ENCODE measurements at places on chromosomes 3 and 15.
A peak's percentile ranks its signal among the peaks of the same experiment; 100 is the strongest.

GRCh38 chr15:77626002-77626401 lies 6.7 kb downstream of the LINGO1 start:
- DNase-seq: no peak

- DNase-seq: no peak
Measured at GRCh38 chr15:101055411-101055810, 136.3 kb downstream of the LRRK1 start.

GRCh38 chr3:147449669-147450068 lies 40.5 kb downstream of the ZIC1 start:
- no peak for DNase-seq

DNA sequence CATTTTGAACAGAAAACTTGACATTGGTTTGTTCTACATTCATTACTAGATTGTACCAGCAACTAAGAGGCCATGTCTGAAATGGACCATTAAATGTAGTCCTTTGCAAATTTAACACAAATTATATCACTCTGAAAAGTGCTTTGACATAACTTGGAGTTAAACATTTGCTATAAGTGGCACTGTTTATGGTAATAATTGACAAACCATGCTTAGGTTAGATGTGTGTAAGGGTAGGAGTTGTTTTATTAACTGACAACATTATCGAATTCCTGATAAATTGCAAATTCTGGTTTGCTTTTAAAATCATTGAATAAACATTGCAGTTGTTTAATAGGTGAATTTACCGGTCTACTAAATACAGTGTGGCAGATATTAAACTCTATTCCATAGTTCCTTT lies 6.1 kb upstream of the TMEM207 start:
- DNase-seq: no peak

GRCh38 chr15:99180086-99180963 lies 69.1 kb downstream of the TTC23 start:
- DNase-seq: no peak

- peak; percentile 84 for DNase-seq
Measured at GRCh38 chr15:67914537-67915460, 75.0 kb upstream of the RNU6-1 start.

GRCh38 chr3:189249987-189250386 lies 78.2 kb downstream of the TPRG1 start:
- no peak for DNase-seq

DNA sequence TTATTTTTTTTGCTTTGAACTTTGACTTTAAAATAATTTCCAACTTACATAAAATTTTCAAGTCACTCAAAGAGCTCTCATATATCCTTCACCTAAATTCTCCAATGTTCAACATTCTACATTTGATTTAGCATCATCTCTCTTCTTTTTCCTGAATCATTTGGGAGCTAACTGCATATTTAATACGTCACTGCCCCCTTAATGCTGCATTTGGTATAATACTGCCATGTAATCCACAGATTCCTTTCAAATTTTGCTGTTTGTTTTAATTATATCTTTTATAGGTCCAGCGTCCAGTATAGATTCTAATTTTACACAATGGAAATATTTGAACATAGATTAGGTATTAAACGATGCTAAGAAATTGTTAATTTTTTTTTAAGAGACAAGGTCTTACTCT lies 2.3 kb upstream of the EIF2AK4 start:
- no peak for DNase-seq

DNA sequence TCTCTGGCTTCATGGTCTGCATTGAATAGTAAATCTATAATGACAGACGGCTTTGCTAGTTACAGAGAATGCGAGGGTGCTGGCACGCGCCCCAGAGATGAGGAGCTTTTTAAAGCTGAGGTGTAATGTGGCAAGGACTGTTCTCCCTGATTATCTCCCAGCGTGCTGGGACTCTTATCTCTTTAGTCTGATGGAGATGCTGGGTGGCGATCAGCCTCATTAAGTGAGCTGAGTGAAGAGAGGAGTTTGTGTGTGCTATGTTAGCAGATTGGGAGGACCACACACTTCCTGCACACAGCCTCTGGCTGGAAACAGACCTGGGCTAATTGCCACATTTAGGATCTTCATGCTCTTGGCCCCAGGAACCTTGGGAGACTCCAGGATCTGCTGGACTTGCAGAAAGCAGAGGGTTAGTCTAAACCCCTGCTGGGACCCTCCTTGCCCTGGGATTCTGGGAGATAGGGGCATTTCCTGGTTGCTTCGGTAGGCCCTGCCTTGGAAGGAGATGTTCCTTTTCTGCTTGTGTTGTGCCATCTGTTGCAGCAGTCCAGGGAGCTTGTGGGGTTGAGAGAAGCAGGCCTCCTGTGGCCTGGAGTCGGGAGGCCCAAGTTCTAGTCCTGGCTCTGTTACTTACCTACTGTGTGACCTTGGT lies 15.0 kb downstream of the PDIA5 start:
- no peak for DNase-seq

- no peak for DNase-seq
Measured at GRCh38 chr15:34754674-34755418, at the start of gene GJD2. TSS of gene GJD2 (minus strand) at chr15:34754998. CDS start at chr15:34754488, 510 bp downstream.

- DNase-seq: peak; percentile 59
Measured at GRCh38 chr3:170414202-170414663, 4.4 kb upstream of the CLDN11 start.

DNA sequence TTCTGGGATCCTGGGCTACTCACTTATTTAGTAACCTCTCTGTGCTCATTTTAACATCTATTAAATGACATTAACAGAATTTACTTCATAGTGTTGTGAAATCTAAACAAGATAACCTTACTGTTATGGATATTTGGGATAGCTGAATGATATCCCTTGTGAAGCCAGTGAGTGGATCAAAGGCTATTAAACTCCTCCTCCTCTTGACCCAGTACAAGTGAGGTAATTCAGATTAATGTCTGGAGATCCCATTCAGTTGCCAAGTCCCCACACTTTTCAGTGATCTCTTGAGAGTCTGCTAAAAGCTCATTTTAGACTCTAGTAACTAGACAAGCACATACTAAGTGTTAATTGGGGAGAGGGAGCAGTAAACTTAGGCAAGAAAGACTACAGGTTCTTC lies 2.5 kb upstream of the ANKRD28 start:
- no peak for DNase-seq

DNA sequence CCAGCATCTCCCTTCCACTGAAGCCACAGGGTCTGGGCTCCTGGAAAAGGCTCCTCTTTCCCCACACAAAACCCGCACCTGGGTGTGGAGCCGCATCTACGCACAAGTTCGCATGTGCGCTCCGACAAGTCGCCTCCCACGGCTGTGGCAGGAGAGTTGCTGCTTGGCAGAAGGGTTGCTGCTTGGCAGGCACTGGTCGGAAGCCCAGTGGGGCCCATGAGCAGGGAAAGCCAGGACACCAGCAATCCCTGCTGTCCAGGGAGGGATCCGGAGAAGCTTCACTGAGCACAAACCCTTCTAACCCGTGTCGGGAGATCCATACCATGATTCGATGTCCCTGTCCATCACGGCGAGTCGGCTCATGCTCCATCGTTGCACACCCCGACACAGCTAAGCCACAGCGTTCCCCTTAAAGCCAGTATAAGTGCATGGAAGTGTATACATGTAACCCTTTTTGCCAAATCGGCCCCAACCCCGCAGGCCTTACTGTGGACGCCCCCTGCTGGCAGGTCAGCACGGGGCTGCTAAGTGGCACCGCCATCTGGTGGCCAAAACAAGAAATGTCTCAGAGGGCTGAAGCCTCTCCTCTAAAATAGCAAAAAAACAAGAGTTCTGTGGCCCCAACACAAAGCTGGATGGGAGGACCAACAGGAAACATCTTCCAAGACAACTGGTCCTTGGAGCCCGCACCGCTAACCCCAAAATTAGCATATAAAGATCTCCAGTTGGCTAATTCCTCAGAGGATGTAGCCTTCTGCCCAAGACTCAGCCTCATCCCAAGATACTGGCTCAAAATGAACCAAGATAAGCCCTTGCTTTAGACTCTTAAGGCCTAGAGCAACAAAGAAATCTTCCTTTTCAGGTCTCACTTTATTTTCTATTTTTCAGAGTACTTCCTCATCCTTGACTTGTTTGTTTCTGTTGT lies 8.3 kb downstream of the ANKRD63 start:
- peak; percentile 76 for DNase-seq

DNA sequence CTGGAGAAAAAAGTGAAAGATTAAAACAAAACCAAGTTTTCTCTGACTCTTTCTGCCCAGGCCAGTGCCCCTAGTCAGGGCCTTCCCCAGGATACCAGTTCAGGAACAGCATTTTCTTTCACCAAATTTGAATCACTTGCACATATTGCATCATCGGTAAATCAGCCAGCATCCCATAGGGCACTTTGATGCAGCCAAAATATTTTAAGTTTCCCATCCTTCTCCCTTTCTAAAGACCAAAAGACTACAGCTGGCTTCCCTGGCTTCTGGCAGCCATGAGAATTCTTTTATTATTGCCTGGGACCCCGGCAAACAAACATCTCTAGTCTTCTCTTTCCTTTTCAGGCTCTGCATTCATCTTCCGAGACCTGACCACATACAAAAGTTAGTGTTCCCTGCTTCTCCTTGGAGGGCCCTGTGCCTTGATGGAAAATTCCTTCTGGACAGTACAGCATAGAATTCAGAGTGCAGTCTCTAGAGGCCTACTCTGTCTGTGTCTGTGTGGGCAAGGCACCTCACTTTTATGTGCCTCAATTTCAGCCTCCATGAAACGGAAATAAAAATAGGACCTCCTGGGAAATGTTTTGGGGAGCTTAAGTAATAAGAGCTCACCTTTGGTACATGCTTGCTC lies 348.0 kb downstream of the VPS13C start:
- DNase-seq: no peak

DNA sequence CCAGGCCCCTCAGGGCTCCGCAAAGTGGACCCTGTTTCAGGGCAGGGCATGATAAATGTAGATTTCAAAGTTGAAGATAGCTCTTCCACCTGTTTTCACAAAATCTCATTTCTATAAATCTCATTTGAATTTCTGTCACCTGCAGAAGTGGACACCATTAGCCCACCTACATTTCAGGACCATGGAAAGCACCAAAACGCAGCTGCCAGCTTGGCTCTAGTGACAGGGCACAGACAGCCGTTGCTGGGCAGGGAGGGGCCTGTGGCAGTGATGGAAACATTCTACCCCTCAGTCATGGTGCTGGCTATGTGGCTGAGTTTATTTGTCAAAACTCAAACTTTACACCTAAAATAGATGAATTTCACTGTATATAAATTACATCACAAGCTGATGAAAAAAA lies 40.4 kb downstream of the PRR23E start:
- DNase-seq: peak; percentile 37

DNA sequence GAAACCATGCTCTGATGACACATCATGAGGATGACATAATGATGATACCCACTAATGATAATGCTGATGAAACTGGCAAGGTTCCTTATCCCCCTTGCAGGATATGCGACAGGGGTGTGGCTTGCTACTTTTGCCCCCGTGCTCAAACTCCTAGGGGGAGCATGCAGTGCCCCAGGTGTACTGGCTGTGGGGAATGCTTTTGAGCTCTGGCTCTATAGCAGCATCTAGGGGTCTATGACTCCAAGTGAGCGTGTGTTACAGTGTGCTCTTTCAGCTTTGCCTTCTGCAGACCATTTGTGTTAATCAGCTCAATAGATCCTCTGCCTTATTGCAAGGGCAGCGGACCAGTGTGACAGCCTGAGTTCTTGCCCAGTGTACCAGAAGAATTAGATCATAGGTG lies 1239.5 kb downstream of the SI start:
- no peak for DNase-seq

DNA sequence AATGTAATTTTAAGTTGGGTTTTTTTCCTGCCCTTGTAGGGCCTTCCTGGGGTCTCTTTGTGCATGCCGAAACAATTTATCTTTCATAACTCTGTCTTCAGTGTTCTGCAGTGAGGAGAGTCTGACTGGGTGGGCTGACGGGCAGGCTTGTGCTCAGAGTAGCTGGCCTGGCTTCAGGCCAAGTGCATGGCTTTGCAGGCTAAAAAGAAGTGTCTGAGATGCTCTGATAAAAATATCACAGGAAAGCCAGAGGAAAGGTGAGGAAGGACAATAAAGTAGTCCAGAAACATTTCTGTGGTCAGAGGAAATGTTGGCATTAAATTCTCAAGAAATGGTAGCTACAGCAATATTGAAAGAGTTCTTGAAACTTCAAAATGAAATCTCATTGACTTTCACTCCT lies 25.5 kb downstream of the ST3GAL6 start:
- no peak for DNase-seq

- DNase-seq: peak; percentile 40
Measured at GRCh38 chr15:93312891-93313486, 224.0 kb upstream of the RGMA start.

GRCh38 chr3:45987368-45988291 lies 8.0 kb downstream of the FYCO1 start:
- DNase-seq: peak; percentile 62

- no peak for DNase-seq
Measured at GRCh38 chr3:134991003-134991402, 195.9 kb downstream of the EPHB1 start.

DNA sequence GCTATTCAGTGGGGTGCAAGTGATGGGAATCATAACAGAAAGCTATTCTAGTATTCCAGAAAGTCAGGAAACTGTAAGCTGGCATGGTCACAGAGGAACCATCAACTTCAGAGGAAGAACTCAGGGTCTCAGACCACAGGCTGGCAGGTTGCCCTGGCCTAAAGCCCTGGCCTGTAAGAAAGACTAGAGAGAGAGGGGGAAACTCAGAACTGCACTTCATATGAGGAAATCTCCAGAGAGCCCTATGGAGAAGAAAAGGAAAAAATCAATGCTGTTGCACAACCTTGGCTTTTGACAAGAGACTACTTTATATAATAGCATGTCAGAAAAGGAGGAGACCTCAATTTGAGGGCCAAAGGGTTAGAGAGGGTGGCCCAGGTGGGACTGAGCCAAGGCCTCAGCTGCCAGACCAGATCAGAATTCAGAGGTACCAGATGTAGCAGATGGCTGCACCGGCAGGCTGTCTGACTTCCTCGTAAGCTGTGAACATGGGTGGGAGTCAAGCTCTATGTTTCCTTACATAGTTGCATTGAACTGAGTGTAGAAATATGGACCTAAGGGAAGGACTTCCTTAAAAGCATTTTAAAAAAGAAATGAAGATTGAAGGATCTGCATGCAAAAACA lies 333.8 kb downstream of the PDCD6IP start:
- peak; percentile 22 for DNase-seq

- no peak for DNase-seq
Measured at GRCh38 chr15:96767703-96768434, 437.4 kb downstream of the NR2F2 start.

- no peak for DNase-seq
Measured at GRCh38 chr3:111156517-111156916, 84.9 kb downstream of the NECTIN3 start.

All from right hindlimb (tissue), 1 donor.